ENCODE measurements at places on chromosomes 4 and X.

DNA sequence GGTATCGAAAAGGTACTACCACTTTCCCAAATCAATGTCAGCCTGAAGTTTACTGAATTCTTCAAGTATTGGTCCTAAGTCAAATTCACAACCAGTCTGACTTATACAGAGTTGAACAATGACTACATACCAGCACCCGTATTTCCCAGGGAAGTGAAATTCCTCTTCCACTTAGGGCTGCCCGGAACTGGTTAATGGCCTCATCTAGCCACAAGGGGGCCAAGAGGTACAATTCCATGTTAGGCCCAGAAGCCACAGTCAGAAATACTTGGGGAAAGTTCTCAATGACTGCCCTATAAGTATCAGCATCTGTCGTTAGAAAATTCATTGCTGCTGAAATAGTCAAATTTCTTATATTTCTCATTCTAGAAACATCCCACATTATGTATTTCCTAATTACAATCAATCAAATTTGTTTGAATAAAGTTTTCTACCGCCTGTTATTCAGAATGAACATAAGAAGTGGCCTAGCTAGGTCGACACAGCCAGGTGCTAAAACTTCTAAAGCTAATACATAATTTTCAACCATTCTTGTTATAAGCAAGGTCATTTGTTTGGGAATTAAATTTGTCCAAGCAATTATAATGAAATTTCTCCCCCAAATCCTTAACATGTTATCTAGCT lies 5.6 kb upstream of the PCDH7 start:
- DNase-seq, result no peak

- no peak for DNase-seq
Measured at GRCh38 chr4:1477045-1477840, 71.0 kb upstream of the NKX1-1 start.

DNA sequence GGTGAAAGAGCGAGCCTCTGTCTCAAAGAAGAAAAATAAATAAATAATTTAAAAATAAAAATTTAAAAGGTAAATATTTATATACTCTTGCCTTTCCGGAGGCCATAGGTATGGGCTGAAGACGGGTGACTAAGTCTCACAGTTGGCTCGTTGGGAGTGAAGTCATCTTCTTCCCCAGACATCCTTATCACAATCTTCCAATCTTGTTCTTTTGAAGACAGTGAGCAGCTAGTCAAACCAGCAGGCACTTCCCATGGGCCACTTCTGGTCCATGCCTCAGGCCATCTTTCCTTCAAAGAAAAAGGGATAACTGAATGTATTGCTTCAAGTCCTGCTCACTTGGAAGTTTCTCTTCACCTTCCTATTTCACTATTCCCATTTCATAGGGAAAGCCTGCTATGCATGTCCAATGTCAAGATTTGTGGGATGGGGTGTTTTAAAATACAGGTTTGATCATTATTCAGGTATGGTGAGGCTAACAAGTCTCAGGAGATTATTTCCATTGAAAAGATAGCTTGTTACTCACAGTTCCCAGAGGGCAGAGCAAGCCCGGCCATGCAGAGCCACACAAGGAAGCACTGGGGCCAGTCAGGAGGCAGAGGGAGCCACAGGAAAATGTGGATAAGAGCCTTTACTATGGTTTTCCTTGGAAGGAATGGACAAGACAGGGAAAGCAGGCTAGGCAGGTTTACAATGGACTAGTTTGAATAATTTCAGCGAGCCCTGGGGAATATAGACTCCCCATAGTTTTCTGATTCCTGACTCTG lies 33.3 kb upstream of the VCX2 start:
- DNase-seq, result no peak

GRCh38 chr4:158208963-158209640 lies 1.2 kb upstream of the TMEM144 start:
- DNase-seq, result no peak

DNA sequence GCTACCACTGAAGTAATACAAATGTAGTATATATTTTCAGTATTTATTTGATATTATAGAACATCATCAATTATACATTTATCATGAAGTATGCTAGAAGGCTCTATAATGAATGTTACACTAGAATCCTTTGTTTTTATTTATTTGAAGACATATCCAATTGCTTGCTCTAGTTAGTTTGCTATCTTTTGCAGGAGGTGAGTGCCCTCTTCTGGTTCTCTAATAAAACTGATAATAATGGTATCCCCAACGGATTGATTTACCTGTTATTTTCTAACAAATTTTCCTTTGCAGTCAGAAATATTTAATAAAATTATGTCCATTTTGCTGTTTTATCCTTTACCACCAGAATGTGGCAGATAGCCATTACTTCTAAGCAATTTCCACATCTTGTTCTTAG lies 274.3 kb upstream of the TACR3 start:
- no peak for DNase-seq

GRCh38 chrX:102950908-102951866 lies 14.1 kb downstream of the RAB40AL start:
- no peak for DNase-seq

DNA sequence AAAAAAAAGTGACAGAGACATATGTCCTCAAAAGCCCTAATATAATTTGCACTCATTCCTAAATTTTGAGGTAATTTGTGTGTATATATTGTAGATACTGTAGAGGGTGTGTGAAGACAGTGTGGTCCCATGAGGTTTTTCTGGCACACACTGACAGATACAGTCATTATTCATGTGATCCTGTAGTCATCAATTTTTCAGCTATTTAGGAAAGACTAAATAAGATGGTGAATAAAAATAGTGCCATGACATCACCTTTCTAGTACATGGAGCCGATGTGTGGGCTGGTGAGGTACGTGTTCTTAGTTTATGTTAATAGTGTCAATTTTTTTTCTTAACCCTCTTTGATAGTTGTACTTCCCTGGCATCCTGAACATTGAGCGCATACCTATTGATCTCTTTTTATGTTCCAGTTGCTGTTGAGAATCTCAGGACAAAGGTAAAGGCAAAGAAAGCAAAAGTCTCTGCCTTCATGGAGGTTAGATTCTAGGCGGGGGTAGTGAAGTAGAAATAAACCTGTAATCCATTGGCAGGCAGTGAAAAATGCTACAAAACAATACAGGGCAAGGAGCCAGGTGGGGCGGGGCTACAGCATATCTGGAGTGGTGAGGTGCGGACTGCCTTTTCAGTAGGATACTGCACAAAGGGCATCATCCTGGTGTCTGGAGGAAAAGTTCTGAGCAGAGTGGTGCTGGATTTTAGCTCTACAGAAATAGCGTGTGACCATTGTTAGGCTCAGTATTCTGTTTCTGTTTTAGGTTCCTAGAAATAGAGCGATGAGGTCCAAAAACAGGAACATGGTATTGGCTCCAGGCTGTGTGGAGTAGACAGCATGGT lies 93.8 kb downstream of the ARHGAP10 start:
- DNase-seq, result no peak

GRCh38 chr4:127138586-127138985 lies 494.2 kb upstream of the INTU start:
- no peak for DNase-seq

- DNase-seq, result no peak
Measured at GRCh38 chrX:114924423-114924822, 93.0 kb downstream of the IL13RA2 start.

DNA sequence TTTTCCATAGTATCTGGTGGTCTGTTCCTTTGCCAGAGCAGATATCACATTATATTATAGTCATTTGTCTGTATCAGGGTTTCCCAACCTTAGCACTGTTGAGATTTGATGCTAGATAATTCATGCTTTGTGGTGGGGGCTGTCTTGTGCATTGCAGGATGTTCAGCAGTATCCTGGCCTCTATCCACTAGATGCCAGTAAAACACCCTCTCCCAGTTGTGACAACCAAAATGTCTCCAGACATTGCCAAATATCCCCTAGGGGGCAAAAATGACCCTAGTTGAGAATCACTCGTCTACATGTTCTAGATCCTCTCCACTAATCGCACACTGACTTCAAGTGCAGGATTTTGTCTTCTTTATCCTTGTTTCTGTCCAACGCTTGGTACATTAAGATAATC lies 160.8 kb downstream of the FANCB start:
- no peak for DNase-seq

GRCh38 chr4:686413-687040 lies 2.4 kb downstream of the SLC49A3 start:
- DNase-seq, result no peak

All from stimulated activated CD4-positive, alpha-beta T cell treated with anti-CD3 and anti-CD28 coated beads, Interleukin-1b, Interleukin-23, amount 100 ng/mL, for 1 hour (primary cell).